Right forelimb (tissue), 1 donor: ENCODE measurements at places on chromosomes 2 and 18.
A peak's percentile ranks its signal among the peaks of the same experiment; 100 is the strongest.

- no peak for DNase-seq
Observed at GRCh38 chr18:47420130-47420529, 168.7 kb upstream of the SKOR2 start.

DNA sequence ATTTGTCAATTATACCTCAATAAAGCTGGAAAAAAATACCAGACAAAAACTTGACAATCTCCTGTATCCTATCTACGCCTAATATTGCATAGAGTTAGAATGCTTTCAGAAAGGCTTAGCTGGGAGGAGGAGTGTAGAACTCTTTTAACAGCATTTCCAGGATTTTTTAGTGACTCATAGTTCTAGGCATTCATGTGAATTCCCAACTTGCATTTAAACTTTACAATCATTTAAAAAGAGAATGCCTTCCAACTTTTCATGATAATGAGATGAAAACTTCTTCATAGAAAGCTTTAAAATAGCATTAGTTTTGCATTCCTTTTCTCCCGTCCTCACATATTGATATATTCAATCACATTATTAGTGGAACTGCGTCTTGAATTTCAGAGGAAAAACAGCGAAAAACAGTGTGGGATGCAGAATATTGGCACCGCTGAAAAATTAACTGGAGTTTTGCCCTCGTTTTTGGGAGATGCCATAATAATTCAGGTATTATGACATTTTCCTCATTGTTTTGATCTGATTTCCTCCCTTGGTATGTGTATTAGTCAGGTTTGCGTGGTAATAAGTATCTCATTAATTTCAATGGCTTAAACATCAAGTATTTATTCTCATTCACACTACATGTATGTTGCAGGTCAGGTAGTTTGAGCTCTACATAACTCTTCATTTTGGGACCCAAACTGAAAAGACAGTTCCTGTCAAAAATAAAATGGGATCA lies 293.2 kb upstream of the FIGN start:
- DNase-seq: no peak

DNA sequence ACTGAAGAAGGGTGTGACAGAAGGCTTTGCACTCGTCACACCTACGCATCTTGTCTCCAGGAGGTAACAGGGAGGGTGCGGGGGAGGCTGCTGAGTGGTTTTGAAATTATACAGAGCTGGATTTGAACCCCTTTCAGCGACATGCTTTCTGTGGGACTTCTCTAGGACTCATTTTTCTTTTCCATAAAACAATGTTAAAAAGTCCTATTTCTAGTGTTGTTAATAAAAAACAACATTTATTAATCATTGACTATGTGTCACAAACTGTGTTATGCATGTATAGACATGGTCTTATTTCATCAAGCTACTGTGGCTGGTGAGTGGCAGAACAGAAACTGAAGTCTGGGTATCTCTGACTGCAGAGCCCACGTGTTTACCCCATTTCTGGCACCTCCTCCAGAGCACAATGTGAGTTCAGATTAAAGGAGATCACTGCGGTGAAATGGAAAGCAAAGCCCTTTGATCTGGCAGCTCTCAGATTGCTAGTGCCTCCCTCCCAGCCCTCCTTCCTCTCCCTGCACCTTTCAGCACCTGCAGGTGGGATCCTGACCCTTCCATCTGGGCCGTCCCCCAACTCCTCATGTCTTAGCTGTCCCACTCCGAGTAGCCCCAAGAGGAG lies 315.5 kb upstream of the MYT1L start:
- DNase-seq: peak; percentile 21

- DNase-seq: no peak
Observed at GRCh38 chr2:110747522-110748488, 15.4 kb downstream of the ACOXL start.

GRCh38 chr2:54409752-54410151 lies 46.4 kb upstream of the SPTBN1 start:
- DNase-seq: peak; percentile 48

DNA sequence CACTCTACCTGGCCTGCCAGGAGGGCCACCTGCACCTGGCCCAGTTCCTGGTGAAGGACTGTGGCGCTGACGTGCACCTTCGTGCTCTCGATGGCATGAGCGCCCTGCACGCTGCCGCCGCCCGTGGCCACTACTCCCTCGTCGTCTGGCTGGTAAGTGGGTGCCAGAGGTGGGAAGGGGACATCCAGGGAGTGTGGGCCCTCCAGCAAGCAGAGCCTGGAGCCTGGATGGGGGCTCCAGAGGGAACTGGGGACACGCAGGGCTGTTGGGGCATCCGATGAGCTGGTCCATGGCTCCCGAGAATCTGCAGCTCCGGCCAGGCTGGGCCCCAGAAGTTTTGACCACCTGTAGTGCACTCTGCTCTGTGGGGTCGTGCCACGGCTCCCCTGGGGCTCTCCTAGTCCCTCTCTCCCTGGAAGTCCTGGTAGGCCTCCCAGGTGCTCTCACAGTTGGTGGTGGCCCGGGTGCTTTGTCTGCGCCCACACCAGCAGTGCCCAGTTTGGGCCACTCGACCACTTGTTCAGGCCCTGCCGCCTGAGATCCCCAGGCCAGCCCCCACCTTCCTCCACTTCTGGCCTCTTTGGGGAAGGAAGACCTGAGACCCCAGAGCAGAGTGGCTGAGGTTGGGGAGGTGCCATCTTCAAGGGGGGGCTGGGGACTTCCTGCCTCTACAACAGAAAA lies 4.7 kb downstream of the ESPNL start:
- DNase-seq: no peak

GRCh38 chr2:58976375-58977071 lies 735.4 kb upstream of the FANCL start:
- DNase-seq: no peak

DNA sequence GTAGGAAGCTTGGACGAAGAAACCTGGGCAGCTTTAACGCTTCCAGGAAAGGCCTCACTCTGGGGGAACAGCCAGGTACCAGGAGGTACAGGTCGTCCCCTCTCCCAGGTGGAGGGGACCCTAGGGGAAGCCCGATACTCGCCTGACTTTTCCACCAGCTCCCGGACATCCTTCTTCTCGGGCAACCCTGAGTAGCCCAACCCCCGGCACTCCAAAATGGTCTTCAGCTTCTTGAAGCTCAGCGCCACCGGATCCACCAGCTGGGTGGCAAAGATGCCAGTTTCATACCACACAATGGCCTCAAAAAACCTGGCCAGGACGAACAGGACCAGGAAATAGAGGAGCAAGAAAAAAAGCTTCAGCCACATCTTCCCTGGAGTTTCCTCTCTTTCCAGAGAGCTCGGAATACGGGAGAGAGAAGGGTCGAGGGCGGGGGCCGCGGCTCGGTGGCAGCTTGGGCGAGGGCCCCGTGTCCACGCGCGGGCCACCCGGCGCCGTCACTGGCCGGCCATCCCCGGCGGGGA lies 1.1 kb downstream of the RNF103 start:
- DNase-seq: no peak

- no peak for DNase-seq
Observed at GRCh38 chr2:111239107-111239506, 118.4 kb downstream of the BCL2L11 start.

GRCh38 chr2:229372207-229372606 lies 101.1 kb upstream of the PID1 start:
- no peak for DNase-seq

DNA sequence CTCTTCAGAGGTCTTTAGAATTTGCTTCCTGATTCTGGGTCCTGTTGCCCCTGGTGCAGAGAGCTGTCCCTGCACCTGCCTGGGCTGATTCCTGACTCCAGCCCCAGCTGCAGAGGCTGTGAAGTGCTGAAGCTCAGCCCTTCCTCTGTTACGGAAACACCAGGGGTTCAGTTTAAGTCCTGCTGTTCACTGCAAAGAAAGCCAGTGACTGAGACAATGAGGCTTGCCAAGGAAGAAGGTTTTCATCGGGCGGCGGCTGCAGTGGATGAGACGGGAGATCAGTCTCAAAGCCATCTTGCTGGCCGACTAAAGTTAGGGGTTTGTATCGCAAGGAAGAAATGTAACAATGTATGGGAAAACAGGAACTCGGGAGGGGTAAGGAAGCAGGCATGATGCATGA lies 142.4 kb upstream of the ZNF236 start:
- DNase-seq: no peak

DNA sequence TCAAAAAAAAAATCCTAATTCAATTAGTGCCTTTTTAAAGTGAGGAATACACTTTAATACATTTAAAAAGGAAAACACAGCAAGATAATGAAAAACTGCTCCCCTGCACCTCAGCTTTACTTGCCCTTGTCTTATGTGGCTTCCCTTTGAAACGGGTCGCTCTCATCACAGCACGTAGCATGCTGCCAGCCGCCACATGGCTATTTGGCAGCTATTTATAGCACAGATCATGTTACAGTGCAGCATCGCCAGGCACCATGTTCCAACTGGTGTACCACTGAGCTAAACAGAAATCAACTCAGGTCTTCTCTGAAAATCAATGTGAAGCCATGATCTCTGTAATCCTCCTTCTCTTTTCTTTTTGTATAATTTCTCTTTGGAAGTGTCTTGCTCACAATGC lies 65.1 kb downstream of the TMEM182 start:
- no peak for DNase-seq

GRCh38 chr2:26541401-26542193 lies 63.7 kb upstream of the OTOF start:
- DNase-seq: no peak

- DNase-seq: no peak
Observed at GRCh38 chr2:168934826-168935225, 33.7 kb downstream of the G6PC2 start.

GRCh38 chr2:8303322-8303832 lies 378.5 kb upstream of the ID2 start:
- peak; percentile 44 for DNase-seq

DNA sequence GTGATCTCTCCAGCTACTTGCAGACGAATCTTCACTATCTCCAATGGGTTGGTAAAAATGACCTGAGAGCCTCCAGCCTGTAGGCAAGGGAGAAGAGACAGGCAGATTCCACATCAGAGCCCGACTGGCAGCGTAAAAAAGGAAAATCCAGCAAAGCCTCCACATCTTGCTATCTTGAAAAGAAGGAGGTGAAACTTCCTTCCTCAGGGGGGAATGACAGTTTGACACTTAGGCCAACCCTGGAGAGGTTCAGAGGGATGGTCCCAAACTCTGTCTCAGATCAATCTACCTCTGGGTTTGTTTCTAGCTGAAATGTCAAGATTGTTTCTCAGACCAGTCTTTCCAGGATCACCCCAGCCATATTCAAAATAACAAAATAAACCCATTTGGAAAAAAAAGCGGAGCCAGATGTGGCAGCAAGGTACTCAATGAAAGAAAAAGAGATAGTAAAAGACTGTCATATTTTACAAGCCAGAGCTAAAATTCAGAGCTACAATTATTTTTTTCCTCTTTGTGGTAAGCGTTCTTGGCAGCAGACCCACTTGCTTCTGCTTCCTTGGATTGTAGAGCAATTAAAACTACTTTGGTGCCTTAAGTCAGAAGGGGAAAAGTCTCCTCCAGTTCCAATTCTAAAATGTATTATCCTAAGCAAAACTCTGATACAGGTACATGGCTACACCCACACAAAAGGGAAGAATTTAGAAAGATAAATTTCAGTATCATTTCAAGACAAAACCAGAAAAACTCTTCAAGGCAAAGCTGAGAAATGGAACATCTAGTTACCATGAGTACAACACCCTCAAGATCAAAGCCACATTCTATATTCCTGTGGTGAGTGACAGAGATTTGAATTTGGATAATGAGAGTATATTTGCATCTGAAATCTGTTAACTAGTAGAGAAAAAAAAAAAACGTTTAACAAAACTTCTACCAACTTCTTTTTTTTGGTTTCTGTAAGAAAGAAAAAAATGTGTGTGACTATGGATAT lies 100.1 kb downstream of the SLC25A12 start:
- no peak for DNase-seq

- DNase-seq: no peak
Observed at GRCh38 chr2:233789554-233789953, 11.4 kb downstream of the MROH2A start.

DNA sequence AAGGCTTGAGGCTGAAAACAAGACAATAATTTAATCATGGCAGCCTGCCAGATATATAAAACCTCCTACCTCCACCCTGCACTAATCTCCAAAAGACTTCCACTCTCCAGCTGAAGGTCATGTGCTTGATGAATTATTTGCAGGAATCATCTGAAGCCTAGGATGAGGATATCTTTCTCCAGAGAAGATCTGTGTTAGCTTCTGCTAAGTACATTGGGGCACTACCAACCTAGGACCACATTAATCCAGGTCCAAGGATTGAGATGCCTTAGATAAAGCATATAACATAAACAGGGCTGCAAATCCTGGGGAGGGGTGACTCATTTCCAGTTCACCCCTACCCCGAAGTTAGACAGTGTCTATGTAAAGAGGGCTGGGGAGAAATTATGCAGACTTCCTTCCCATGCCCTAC lies 80.5 kb upstream of the FRZB start:
- DNase-seq: no peak

DNA sequence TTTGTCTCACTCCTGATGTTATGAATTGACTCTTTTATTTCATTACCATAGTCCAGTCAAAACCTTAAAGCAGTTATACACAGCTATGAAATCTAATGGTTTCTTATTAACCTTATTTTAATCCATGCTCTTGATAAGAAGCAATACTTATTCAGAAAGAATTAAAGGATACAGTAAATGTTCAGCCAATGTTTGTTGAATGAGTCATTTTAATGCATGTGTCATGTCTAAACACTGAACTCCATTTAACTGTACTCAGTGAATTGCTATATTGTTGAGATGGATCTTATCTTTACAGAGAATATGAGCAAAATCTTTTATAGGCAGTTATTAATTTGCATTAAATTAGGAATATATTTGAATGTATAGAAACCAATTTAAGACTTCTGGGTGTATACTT lies 135.1 kb upstream of the TFPI start:
- no peak for DNase-seq

DNA sequence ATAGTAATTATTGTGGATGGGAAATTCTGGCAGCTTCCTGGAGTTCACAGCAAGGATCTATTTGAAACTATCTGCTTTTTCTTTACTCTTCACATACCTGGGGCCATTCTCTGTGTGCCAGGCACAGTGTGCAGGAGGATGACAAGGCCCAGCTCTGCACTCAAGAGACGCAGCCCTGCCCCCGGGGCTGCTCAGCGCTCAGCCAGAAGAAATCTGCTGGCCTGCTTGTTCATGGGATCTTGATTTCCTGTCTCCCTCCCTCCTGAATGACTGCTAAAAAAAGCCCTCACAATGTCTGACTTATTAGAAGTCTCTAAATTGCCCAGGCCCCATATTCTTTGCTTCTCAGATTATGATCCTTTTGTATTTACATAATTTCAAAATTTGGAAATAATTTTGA lies 210.9 kb downstream of the DCDC2C start:
- DNase-seq: no peak

DNA sequence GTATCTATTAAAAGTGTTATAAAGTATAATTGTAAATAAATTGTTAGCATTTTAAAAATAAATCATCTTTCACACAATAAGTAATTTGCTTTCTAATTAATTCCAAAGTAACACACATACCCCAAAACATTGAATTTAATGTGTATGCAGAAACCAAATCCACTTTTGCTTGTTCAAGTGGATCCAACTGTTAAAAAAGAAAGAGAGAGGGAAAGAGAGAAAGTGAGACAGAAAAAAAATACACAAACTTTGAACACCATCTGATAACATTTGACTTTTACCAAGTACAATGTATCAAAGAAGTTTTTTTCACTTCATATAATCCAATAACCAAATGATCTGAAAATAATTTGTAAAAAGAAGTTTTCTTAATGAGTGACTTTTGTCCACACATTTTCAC lies 16.6 kb downstream of the C1D start:
- DNase-seq: no peak

GRCh38 chr2:189439342-189439741 lies 1.9 kb upstream of the WDR75 start:
- no peak for DNase-seq
